ENCODE measurements at places on chromosomes 1 and 21. TPM values are rescaled to one million over a fixed set of nuclear protein-coding genes. Genes with fewer than 3 reads are reported as not detected.

HPCAL4 gene
- 1.3 TPM for total RNA-seq

PLPP3 gene
- total RNA-seq: 94.1 TPM

TEDDM1 gene
- total RNA-seq: not detected

DNA sequence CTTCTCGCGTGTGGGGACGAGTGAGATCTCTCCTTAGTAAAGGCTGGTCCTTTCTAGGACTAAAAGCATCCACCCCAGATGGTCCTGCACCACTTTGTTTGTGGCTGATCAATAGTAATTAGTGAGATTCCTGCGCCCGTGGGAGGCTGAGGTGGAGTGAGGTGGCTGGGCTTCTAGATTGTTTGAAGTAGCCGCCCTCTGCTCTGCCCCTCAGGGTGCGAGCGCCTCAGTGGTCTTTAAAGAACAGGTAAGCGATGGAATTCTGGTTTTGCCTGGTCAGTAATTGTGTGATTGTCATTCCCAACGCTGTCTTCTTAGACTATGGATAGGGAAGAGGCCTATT is 20.7 kb downstream of the PEX14 start:
- no peak for DNase-seq

GRCh38 chr1:185966471-185966870 is 232.3 kb downstream of the HMCN1 start:
- no peak for DNase-seq

- no peak for DNase-seq
Observed at GRCh38 chr1:246459221-246459620, 47.9 kb downstream of the SMYD3 start.

IGSF21 gene
- total RNA-seq: 6.0 TPM

FAM131C gene
- total RNA-seq: 5.2 TPM

DNA sequence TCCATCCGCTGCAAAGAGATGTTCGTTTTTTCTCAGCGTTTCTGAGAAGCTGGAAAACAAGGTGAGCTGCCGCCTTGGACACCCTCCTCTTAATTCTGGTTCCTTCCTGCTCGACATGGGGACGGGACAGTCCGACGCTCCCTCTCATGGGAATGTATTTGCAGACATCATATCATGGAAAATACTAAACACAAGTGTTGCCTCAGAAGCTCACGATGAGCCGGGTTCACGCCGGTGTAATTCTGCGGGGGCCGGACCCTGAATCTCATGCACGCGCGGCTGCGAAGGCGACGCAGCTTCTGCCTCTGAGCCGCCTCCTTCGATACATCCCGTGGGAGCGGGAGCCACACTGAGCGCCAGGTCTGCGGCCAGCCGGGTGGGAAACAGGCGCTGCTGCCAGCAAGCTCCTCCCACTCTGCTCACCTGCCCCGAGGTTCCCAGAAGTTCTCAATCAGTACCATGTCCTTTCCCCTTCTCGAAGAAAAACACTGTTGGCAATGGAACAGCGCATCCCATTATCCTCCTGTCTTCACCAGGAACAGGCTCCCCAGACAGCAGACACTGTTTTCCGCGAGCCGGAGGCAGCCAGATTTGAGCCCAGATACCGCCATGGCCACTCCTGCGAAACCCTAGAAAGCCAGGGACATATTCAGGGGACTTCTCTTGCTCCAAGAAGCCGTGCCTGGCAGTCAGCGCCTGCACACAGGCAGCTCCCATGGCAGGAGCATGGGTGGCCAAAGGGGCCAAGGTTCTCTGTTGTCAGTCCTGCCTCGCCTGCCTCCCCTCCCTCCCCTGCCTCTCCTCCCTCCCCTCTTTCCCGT is 98.0 kb downstream of the WDR4 start:
- DNase-seq: no peak

LUZP1 gene
- 28.7 TPM for total RNA-seq

GRCh38 chr1:1068517-1069055 is 5.5 kb downstream of the RNF223 start:
- no peak for DNase-seq

DNA sequence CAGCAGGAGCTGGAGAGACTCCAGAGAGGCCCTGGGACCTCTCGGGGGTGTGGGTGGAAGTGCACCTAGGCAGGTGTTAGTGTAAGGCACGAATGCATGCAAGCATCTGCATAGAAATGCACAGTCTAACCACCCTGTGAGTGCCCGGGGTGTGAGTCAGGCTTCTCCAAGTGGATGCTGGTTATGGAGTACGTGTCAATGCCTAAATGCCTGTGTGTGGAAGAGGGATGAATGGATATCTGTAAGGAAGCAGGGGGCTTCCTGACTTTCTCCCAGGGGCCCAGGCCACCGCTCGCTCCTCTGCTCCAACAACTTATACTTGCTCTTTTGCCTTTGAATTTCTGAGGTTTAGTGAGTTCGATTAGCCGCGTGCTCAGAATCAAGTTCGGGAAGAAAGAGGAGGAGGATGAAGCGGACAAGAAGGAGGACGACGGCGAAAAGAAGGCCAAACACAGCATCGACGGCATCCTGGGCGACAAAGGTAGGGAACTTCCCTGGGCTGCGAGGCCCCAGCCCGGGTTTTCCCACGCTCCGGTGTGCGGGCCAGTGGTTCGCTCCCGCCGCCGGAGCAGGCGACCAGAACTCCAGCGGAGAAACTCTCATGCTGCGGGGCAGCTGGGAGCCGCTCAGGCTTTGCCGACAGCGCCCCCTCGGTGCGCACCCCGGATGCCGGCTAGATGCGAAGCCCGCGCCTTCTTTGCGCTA is 5.4 kb downstream of the PAX7 start:
- DNase-seq: no peak

- DNase-seq: no peak
Observed at GRCh38 chr1:171083222-171083621, 7.5 kb upstream of the FMO3 start.

CHTOP gene
- 50.1 TPM for total RNA-seq

DNA sequence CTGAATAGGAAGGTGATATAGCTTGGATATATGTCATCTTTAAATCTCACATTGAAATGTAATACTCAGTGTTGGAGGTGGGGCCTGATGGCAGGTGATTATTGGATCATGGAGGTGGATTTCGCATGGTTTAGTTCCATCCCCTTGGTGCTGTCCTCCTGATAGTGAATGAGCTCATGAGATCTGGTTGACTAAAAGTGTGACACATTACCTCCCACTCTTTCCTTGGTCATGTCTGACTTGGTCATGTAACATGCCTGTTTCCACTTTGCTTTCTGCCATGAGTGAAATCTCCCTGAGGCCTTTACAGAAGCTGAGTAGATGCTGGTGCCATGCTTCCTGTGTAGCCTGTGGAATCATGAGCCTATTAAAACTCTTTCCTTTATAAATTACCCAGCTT is 664.5 kb upstream of the NR5A2 start:
- DNase-seq: no peak

GRCh38 chr1:156126043-156126629 is 11.6 kb downstream of the LMNA start:
- DNase-seq: peak; percentile 98

DNA sequence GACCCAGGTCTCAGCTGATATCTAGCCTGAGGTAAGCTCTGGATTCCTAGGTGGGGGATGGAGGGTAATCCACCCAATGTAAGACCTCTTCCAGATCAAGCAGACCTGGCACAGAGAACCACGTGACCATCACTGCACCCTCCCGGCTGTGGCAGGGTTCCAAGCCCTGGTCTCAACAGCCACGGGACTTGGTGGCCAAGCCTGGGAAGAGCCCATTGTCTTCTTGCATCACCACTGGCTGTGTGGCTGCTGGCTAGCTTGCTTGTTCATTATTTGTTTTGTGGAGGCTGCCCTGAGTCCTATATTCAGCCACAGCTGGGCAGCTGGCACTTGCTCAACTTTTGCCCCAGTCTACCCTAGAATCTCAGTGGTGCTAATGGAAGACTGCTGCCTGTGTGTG is 24.1 kb upstream of the NFASC start:
- DNase-seq: no peak

GRCh38 chr21:25334046-25334730 is 273.1 kb downstream of the MRPL39 start:
- no peak for DNase-seq

IRF6 gene
- total RNA-seq: 30.4 TPM

LEMD1 gene
- total RNA-seq: not detected

- DNase-seq: peak; percentile 80
Observed at GRCh38 chr1:97906567-97907241, 14.1 kb downstream of the DPYD start.

DNA sequence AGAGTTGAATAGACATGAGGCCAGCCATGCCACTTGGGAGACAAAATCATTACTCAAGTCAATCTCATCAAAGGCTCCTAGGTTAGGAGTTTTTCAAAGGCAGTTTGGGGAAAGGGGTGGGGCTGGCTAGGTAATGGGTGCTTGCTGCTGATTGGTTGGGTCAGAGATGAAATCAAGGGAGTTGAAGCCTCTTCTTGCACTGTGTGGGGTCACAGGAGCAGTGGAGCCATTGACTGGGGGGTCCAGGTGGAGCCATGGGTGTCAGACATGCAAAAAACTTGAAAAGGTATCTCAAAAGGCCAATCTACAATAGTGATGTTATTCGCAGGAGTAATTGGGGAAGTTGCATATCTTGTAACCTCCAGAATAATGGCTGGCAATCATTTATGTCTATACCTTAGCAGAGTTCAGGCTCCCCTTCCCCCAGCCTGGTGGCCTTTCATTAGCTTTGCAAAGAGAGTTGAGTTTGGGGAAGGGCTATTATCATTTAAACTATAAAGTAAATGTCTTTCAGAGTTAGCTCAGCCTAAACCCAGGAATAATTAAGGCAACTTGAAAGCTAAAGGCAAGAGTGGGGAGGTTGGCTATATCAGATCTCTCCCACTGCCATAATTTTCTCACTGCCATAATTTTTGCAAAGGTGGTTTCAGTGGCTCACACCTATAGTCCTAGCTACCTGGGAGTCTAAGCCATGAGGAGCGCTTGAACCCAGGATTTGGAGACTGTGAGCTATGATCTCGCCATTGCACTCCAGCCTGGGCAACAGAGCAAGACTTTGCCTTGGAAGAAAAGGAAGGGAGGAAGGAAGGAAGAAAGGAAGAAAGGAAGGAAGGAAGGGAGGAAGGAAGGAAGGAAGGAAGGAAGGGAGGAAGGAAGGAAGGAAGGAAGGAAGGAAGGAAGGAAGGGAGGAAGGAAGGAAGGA is 7.8 kb upstream of the PINK1 start:
- DNase-seq: no peak

HECTD3 gene
- total RNA-seq: 15.6 TPM

LCE3A gene
- not detected for total RNA-seq

- DNase-seq: peak; percentile 63
Observed at GRCh38 chr1:201019321-201019977, 4.1 kb downstream of the KIF21B start.

DNA sequence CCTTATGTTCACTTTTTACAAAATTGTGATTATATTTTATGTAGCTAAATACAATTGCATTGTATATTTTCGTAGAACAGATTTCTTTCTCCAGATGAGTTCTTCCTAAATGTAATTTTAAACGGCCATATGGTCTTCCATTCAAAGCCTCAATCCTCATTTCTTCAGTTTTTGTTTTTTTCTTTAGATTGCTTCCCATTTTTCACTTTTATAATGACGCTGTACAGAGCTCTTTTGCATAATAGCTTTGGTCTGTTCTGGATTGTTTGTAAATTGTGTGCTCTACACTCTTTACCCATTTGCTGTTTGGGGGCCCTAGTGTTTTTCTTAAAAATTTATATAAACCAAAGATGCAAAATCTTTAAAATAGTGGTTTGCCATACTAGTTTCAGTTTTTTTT is 27.8 kb downstream of the AVPR1B start:
- DNase-seq: no peak

GIPC2 gene
- 1.5 TPM for total RNA-seq

DNA sequence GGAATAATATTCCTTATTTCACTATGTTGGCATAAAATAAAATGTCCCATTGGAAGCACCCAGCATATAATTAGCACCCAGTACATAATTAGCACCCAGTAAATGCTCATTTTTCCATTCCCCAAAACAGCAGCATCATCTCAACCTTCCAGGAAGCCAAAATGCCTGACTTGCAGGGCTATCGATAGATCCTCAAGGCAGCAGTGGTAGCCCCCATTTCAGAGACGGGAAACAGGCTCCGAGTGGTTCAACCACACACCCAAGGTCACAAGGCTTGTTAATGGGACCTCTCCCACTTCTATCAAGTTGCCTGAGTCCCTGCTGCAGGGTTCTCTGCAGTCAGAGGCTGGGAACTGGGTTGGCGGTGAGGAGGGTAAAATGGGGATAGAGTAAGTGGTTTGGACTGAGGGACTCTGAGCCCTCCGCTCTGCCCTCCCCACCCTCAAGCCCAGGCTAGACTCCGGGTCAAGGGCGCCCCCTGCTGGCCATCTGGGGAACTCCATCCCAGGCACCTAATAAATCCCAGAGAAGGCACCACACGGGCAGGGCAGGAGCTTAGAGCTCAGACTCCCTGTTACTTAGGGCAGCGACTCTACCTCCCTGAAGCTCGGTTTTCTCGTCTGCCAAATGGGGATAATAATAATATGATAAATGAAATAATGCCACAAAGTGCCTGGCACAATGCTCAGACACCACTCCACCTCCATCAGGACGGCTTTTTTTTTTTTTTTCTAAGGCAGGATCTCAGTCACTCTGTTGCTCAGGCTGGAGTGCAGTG is 21.9 kb upstream of the LAPTM5 start:
- DNase-seq: peak; percentile 86

KLHL17 gene
- 2.9 TPM for total RNA-seq

BGLAP gene
- not detected for total RNA-seq

DNA sequence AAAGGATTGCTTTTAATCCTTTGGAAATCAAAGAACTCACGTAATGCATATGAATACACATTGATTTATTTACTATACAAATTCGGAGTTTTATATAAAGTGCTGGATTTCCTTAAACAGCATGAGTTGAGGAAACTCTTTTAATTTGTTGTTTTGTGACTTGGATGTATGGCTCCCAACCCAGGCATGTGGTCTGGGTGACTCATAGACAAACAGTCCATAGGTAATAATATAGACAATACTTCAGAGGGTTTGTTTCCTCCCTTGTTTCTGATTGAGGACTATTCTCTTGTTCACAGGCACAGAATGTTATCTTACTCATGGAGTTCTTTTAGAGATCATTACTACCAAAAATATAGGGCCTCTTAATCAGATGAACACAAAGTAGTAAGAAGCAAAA is 43.8 kb downstream of the XPR1 start:
- no peak for DNase-seq

DNA sequence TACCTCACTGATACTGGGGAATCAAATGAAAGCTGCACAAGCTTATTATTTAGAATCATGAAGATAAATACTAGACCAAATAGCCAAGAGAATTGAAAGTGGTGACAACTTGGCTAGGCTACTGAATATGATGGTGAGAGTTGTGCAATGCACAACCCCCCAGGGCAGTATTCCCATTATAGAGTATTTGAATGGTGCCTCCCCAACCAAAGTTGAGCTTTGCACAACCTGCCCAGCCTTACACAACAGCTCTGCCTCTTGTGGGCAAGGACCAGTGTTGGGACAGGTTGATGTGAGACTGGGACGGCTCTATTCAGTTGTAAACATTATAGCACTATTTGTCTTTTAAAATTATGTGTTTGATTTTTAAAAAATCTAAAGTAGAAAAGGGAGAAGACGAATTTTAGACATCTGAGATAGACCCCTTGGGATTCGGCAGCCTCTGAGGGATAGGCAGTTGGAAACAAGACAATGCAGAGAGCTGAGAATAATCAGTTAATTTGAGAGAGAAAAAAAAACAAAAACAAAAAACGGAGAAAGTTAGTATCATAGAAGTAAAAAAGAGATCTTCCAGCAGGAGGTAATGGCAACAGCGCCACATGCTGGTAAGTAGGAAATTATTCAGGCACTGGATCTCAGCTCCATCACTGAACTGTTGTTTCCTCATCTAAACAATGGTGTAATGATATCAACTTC is 91.0 kb upstream of the KCNA3 start:
- DNase-seq: no peak

DUSP23 gene
- 42.9 TPM for total RNA-seq

- DNase-seq: no peak
Observed at GRCh38 chr1:160247053-160247452, 15.3 kb downstream of the DCAF8 start.
